ENCODE measurements at places on chromosomes 3 and 15. TPM values are rescaled to one million over a fixed set of nuclear protein-coding genes. Genes with fewer than 3 reads are reported as not detected.

ARPP21 gene
- not detected for total RNA-seq

RARRES1 gene
- 0.20 TPM for total RNA-seq

ACSBG1 gene
- total RNA-seq, result 0.71 TPM

DUOXA2 gene
- not detected for total RNA-seq

CHRNA5 gene
- 25.2 TPM for total RNA-seq

KNL1 gene
- total RNA-seq, result 30.6 TPM

RARB gene
- total RNA-seq, result not detected

CP gene
- 0.52 TPM for total RNA-seq

BFSP2 gene
- total RNA-seq, result not detected

MEX3B gene
- 1.9 TPM for total RNA-seq

GPR27 gene
- total RNA-seq, result not detected

SPTSSB gene
- 2.9 TPM for total RNA-seq

AGBL1 gene
- total RNA-seq, result not detected

GASK1A gene
- total RNA-seq, result 1.0 TPM

SHQ1 gene
- total RNA-seq, result 27.6 TPM

KCNMB2 gene
- not detected for total RNA-seq

PSTPIP1 gene
- total RNA-seq, result 0.79 TPM

FAM107A gene
- total RNA-seq, result not detected

PLXND1 gene
- 47.3 TPM for total RNA-seq

STRA6 gene
- total RNA-seq, result 0.54 TPM

ETFA gene
- 144 TPM for total RNA-seq

FOXL2 gene
- not detected for total RNA-seq

EFHB gene
- total RNA-seq, result 0.30 TPM

ANKRD63 gene
- 0.89 TPM for total RNA-seq

ALDH1L1 gene
- total RNA-seq, result 0.81 TPM

AADACL2 gene
- not detected for total RNA-seq

HRH1 gene
- total RNA-seq, result 7.0 TPM
